ENCODE measurements at places on chromosomes 5 and 9. TPM values are rescaled to one million over a fixed set of nuclear protein-coding genes. Genes with fewer than 3 reads are reported as not detected.

DNA sequence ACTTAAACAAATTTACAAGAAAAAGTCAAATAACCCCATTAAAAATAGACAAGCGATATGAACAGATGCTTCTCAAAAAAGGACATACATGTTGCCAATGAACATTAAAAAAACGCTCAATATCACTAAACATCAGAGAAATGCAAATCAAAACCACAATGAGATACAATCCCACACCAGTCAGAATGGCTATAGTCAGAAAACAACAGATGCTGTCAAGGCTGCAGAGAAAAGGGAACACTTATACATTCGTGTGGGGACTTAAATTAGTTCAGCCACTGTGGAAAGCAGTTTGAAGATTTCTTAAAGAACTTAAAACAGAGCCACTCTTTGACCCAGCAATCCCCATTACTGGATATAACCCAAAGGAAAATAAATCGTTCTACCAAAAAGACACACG lies 10.8 kb downstream of the OR13F1 start:
- DNase-seq = no peak

DNA sequence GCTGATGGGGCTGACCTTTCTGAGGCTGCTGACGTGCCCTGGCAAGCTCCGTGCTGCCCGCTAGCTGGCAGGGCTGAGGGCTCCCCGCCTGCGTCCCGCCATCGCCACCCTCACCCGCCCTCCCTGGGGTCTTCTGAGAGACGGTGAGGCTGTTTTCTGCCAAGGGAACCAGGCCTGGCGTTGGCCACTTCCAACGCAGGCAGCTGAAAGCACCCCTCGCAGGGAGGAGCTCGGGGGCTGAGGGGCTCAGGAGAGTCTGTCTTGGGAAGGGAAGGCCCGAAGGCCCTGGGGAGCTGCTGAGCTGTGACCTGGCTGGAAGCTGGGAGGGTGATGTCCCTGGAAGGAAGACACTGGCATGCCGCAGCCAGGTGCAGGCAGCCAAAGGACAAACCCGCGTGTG lies 9.8 kb upstream of the TMEM250 start:
- no peak for DNase-seq

DNA sequence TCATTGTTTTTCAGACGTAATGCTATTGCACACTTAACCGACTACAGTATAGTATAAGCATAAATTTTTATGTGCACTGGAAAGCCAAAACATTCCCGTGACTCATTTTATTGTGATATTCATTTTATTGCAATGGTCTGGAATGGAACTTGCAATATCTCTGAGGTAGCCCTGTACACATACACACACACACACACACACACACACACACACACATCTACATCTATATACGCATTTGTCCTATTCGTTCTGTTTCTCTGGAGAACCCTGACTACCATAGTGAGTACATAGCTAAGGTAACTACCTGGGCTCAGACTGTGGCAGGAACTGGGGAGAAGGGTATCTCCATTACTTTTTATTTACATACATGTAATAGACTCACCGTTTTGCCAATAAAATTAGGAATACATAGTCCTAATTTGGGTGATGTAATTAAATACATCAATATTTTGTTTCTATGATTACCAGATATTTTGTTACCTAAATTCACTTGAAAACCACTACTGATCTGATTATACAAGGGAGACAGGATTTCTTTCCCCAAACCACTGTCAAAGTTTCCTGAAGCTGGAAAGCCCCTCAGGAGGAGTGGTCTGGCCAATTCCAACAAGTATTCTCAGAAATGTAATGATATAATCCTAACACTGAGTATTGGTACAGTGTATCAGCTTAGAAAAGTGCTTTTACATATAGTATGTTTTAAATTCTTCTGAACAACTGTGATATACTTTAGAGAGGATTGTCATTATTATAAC lies 74.0 kb upstream of the PLPP1 start:
- DNase-seq = no peak

GRCh38 chr5:143880178-143880577 lies 68.2 kb downstream of the HMHB1 start:
- DNase-seq = no peak

DNA sequence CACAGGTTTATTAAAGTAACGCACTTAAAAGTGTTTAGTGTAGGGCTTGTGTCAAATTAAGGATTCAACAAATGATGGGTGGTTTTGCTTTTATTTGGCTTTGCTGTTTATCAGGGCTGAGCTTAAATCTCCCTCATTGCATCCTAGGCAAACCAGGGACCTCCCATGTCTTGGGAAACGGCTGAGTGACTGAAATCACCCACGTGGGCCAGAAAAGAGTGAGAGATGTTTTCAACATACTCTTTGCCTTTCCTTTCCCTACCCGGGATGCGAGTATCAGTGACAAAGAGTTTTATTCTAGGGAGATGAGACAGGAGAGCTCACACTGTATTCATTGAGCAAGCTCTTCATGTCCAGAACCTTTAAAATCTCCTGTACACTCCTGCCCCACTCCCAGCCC lies 23.3 kb downstream of the KCNMB1 start:
- no peak for DNase-seq

DNA sequence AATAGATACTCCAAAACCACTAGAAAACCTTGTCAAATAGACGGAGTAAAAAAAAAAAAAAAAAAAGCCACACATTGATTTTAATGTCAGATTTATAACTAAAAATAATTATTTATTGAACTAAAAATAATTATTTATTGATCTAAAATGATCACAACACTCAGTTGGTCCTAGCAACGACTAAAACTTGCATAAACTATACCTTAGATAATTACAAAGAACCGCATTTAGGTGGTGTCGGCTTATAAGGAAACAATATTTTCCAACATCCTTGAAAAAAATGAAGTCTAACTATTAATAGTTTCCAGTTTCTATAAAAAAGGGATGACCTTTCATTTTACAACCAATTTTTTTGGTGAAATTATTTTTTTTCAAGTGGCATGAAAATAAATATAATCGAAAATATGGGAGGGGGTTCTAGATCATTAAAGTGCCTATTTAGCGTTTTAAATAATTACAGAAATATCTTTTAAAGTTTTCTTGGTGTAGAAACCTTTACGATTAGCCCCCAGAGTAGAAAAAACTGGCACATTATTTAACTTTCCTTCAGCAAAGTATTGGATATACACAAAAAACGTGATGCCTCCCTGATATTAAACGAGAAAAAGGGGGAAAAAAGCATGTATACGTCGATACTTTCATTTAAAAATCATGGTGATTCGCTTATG lies 3.7 kb downstream of the ARRDC3 start:
- DNase-seq = no peak

GRCh38 chr5:84181093-84181492 lies 203.6 kb downstream of the EDIL3 start:
- no peak for DNase-seq

DNA sequence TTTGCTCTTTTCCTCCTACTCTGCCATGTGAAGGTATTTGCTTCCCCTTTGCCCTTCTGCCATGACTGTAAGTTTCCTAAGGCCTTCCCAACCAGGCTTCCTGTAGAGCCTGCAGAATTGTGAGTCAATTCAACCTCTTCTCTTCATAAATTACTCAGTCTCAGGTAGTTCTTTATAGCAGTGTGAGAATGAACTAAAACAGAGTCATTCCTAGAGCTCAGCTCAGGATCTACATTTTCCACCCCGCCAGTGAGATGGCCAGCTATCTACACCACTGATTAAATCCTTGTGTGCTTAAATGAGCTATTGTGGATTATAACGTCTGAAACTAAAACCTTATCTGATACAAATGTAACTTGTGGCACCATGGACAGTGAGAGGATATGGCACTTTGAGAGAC lies 55.0 kb downstream of the FRMD3 start:
- no peak for DNase-seq

CTNND2 gene
- total RNA-seq = 2.5 TPM

SARDH gene
- total RNA-seq = 0.21 TPM

ADCY2 gene
- not detected for total RNA-seq

HK3 gene
- total RNA-seq = not detected

CAMK4 gene
- total RNA-seq = 1.2 TPM

STPG3 gene
- 0.50 TPM for total RNA-seq

SPTAN1 gene
- total RNA-seq = 355 TPM

SUSD3 gene
- total RNA-seq = not detected

Data from osteocyte (in vitro differentiated cells).